ENCODE measurements at places on chromosomes 4 and X.
A peak's percentile ranks its signal among the peaks of the same experiment; 100 is the strongest.

GRCh38 chr4:121182296-121182695 lies 18.2 kb upstream of the TNIP3 start:
- DNase-seq, result no peak

- DNase-seq, result peak; percentile 87
These were observed at the start of gene USP11 for GRCh38 chrX:47232803-47233332. TSS of gene USP11 (plus strand) at chrX:47233009. CDS start at chrX:47233044, 35 bp downstream.

DNA sequence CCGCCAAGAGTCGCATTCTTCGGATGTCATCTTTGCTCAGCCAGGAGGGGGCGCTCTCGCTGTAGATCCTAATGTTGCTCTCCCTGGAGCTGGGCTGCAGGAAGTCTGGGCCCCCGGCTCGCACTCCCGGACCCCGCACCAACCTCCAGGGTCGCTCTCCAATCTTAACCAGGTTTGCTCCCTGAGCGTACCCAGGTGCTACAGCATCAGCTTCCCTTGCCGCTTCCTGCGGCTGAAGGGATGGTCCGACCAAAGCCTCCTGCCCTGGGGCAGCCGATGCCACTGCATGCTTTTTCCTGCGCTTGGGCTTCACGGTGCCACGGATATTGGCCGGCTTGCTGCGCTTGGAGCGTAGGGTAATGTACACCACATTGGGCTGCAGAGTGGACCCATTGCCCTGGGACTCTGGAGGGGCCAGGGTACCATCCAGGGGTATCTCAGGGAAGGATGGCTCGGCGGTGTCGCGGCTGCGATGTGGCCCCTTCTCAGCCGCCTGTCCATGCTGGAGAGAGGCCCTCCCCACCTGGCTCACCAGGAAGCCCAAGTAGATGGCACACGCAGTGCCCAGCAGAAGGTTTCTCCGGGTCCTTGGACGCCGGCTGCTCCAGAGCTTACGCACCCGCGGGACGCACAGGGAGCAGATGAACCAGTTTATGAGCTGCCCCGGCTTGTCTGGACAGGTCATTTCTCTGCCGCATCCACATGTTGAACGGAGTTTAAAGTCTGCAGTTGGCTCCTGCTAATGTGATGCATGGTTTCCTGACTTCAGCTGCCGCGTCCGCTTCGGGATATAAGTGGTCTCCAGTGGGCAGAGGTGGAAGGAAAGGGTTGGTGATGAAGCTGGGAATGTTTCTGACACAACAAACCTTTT lies 1.9 kb downstream of the GASK1B start:
- DNase-seq, result peak; percentile 41

DNA sequence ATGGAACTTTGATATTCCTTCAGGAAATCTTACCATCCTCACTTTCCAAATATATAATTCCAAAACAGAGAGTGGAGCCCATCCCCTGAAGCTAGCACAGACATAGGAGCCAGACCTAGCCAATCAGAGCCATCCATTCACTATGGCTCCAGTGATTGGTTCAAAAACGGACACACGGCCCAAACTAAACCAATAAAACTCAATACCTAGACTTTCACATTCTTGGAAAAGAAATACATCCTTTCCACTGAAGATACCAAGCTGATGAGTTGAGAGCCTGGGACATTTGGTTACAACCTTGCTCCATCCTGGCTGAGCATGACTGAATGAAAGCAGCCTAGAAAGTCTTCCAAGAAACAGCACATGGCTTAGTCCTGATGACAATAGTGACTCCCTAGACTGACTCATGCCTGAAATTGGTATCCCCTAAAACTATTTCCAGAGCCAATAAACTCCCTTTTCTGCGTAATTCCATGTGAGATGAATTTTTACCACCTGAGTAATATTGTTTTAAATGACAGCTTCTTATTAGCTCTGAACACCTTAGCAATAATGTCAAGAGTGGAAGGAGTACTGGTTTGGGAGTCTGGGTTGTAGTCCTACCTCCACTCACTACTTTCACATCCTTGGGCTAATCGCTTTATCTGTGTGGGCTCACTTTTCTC lies 189.6 kb upstream of the LNX1 start:
- DNase-seq, result no peak

DNA sequence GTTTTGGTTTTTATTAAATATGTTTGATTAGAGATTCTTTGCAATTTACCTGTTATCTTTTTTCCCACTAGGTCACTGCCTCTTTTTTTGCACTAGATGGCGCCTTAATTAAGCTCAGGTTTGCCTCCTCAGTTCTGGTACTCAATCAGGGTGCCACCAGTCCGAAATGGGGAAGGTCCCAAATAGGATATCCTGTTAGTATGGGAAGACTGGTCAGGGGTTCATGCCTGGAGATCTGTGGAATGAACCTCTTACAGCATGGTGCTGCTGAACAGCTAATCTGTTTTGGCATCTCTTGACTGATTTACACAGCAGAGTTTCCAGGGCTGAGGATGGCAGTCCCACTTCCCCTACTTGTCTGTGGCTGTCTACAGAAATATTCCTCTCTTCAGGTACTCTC lies 24.2 kb upstream of the VSIG1 start:
- DNase-seq, result no peak

GRCh38 chr4:52099860-52100461 lies 48.9 kb downstream of the SPATA18 start:
- DNase-seq, result no peak

GRCh38 chrX:7904562-7904961 lies 22.7 kb downstream of the PNPLA4 start:
- no peak for DNase-seq

DNA sequence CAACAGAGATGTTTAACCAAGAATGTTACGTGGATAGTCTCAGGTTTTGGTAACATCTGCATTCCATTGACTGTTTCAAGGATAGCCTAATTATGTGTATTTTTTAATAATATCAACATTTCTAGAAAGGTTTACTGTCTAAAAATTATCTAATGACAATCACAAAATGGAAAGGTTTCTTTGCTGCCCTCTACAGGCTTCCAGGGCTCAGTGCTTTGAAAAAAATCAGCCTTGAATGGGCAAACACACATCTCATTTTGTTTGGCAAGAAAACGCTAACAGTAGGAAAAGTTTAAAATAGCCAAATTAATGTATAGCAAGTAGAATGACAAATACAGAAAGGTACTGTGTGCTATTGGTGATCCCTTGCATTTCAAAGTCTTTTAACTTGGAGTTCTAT lies 223.4 kb upstream of the PRPS2 start:
- DNase-seq, result no peak

DNA sequence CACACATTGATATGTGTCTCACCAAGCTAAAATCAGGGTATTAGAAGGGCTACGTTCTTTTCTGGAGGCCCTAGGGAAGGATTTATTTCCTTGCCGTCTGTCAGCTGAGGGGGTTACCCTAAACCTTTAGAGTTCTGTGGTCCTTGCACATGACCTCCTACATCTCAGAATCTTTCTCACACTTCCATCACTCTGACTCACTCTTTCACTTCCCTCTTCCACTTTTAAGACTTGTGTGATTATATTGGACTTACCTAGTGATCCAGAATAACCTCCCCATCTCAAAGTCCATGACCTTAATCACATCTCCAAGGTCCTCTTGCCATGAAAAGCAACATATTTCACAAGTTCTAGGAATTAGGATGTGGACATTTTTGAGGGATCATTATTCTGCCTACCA lies 53.6 kb upstream of the FUNDC1 start:
- DNase-seq, result no peak

GRCh38 chr4:155237567-155237966 lies 29.1 kb downstream of the NPY2R start:
- DNase-seq, result no peak

DNA sequence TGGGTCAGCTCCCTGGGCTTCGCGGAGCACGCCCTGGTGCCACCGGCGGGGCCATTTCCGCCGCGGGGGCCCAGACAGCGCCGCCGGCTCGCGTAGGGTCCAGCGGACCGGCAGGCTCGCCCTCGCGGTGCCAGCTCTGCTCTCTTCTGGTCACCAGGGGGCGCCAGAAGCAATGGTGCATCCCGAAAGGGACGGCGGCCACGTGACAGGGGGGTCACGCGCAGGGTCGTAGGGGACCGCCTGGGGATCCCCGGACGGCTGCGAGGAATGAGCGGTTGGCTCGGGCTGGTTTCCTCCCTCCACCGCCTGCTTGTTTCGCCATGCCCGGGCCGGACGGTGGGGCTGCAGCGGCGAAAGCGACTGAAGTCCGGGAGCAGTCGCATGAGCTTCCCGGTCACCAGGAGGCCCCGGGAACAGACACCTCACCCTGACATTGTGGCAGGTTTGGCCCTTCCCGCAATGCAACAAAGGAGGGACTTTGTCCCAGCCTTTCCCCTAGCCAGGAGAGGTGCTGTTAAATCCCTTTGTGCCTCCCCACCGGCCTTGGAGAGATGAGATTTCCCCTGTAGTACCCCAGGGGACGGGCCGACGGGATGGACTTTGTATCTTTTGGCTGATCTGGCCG lies 15.8 kb downstream of the ZCCHC12 start:
- peak; percentile 93 for DNase-seq

- no peak for DNase-seq
These were observed 124.4 kb downstream of the CHRDL1 start for GRCh38 chrX:110671068-110671803.

GRCh38 chr4:41363384-41363981 lies 106.8 kb downstream of the UCHL1 start:
- DNase-seq, result peak; percentile 61

- no peak for DNase-seq
These were observed 31.2 kb upstream of the RAB40A start for GRCh38 chrX:103550415-103551051.

GRCh38 chr4:123674762-123675465 lies 278.3 kb downstream of the SPRY1 start:
- no peak for DNase-seq

- DNase-seq, result no peak
These were observed 10.0 kb downstream of the ABHD18 start for GRCh38 chr4:127975121-127975770.

DNA sequence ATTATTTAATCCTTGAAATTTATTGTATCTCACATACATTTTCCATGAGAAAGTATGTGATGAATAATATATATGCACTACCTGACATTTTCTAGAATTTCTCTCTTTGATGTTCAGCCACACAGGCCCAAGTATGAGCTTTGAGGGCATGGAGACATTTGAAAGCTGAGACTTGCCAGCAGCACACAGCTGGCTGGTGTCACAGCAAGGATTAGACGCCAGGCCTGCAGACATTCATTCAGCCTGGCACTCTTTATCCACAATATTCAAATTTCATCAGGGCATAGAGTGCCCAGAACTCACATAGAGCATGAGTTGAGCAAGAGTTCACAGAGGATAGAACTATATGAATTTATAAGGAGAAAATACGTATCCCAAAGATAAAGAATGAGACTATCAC lies 74.0 kb downstream of the GRIA2 start:
- no peak for DNase-seq

GRCh38 chrX:35380808-35381700 lies 417.1 kb upstream of the MAGEB16 start:
- DNase-seq, result no peak

GRCh38 chr4:169253904-169254303 lies 16.9 kb downstream of the SH3RF1 start:
- DNase-seq, result no peak

DNA sequence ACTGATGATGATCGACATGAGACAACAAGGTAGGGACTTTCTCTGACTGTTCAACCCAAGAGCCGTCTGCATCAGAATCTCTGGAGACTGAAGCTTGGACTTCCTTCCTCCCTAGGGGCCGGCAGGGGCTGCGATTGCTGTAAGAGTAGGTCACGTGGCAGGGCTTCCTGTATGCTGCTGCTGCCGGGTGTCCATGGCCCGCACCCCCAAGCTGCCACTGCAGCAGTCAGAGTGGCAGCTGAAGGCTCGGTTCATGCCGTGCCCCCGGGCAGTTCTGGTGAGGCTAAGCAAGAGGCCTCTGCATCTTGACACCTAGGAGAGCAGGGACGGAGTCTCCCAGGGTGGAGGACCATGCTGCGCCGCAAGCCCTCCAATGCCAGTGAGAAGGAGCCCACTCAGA lies at the start of gene SASH3:
TSS of gene SASH3 (plus strand) at position 203 of the 400 bp plus-strand sequence. CDS start at position 352, 149 bp downstream.
- DNase-seq, result no peak

GRCh38 chr4:86569103-86569870 lies 24.8 kb upstream of the PTPN13 start:
- DNase-seq, result no peak

DNA sequence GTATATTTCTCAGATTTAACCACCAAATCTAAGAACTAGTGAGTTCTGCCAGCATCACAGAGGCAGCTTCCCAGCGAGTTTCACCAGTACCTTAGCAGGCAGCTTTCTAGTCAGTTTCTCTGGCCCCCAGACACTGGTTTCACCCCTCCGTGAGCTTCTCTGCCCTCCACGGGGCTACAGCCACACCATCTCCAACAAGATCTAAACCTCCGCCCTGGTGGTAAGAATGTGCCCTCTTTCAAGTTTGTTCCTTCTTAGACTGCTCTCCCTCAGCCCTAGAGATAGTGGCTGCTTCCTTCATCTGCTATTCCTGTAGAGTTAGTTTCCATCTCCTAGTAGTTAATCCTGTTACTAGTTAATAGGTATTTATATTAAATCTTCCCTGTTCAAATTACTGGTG lies 60.5 kb upstream of the TAB3 start:
- DNase-seq, result no peak

- no peak for DNase-seq
These were observed 32.7 kb upstream of the SLC25A4 start for GRCh38 chr4:185110375-185110823.
